ENCODE measurements at places on chromosomes 1 and 21.

- no peaks in the 10 kb centered on the region for H3K27me3 ChIP-seq
- H3K4me3 ChIP-seq, result no peak overlapping the region
- no peaks in the 10 kb centered on the region for H3K36me3 ChIP-seq
- no peak for DNase-seq
- H3K27ac ChIP-seq, result no peak overlapping the region
- no peaks in the 10 kb centered on the region for H3K4me1 ChIP-seq
Observed at GRCh38 chr1:104380003-104380402, 630.3 kb downstream of the AMY1C start.

- no peak overlapping the region for H3K4me3 ChIP-seq
- H3K27ac ChIP-seq, result no peak overlapping the region
- H3K4me1 ChIP-seq, result peaks cover 7% of the 10 kb centered on the region
Observed at GRCh38 chr1:156627313-156627880, 8.2 kb downstream of the HAPLN2 start.

GRCh38 chr1:161082483-161082882 lies 6.9 kb downstream of the NECTIN4 start:
- H3K4me3 ChIP-seq, result no peak overlapping the region
- no peaks in the 10 kb centered on the region for H3K36me3 ChIP-seq
- peaks cover 11% of the 10 kb centered on the region for H3K27me3 ChIP-seq
- no peaks in the 10 kb centered on the region for H3K4me1 ChIP-seq
- H3K27ac ChIP-seq, result no peak overlapping the region

GRCh38 chr1:5567839-5568238 lies 424.4 kb downstream of the NPHP4 start:
- H3K4me3 ChIP-seq, result no peak overlapping the region
- no peaks in the 10 kb centered on the region for H3K4me1 ChIP-seq
- H3K36me3 ChIP-seq, result no peaks in the 10 kb centered on the region
- DNase-seq, result no peak
- no peak overlapping the region for H3K27ac ChIP-seq
- H3K27me3 ChIP-seq, result peaks cover 37% of the 10 kb centered on the region

DNA sequence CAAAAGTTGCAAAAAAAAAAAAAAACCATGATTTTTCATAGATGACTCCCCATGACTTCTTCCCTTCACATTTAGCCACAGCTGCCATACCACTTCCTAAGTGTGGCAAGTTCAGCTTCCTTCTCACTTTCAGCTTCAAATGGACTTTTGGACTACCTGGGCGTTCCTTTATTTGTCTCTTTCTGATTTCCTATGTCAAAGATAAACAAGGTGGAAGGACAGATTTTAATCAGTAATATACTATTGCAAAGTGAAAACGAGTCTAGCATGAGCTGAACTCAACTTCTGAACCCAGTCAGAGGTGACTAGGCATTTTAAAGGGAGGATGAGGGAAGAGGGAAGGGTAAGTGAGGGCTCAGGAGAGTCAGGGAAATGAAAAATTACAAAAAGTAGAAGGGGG lies 14.4 kb upstream of the SCCPDH start:
- DNase-seq, result no peak
- H3K36me3 ChIP-seq, result no peaks in the 10 kb centered on the region
- no peaks in the 10 kb centered on the region for H3K4me1 ChIP-seq
- H3K27me3 ChIP-seq, result peaks cover 23% of the 10 kb centered on the region
- H3K27ac ChIP-seq, result no peak overlapping the region
- no peak overlapping the region for H3K4me3 ChIP-seq

- peaks cover 20% of the 10 kb centered on the region for H3K36me3 ChIP-seq
- H3K4me1 ChIP-seq, result peaks cover 30% of the 10 kb centered on the region
- DNase-seq, result no peak
- H3K27ac ChIP-seq, result peak overlapping the region; percentile 71
- H3K27me3 ChIP-seq, result peaks cover 2% of the 10 kb centered on the region
- no peak overlapping the region for H3K4me3 ChIP-seq
Observed at GRCh38 chr1:181102841-181103240, 14.3 kb downstream of the IER5 start.

DNA sequence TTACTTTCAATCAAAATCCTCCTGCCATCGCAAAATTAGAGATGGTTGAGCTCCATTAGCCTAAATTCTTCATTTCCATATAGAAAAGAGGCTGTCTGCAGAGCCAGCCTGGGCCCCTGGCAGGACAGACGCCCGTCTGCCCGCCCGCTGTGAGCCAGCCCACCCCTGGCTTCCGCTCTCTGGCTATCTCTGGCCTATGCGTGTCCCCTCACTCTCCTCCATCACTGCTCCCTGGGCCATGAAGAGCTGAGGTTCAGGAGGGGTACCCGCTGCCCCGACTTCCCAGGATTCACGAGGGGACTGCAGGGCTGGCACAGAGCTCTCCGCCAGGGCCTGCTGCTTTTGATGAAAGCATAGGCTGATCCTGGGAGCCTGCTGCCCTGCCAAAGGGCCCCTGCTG lies 117.6 kb downstream of the CASZ1 start:
- no peak for DNase-seq
- peaks cover 54% of the 10 kb centered on the region for H3K4me1 ChIP-seq
- peaks cover 43% of the 10 kb centered on the region for H3K36me3 ChIP-seq
- no peak overlapping the region for H3K4me3 ChIP-seq
- H3K27me3 ChIP-seq, result no peaks in the 10 kb centered on the region
- no peak overlapping the region for H3K27ac ChIP-seq

DNA sequence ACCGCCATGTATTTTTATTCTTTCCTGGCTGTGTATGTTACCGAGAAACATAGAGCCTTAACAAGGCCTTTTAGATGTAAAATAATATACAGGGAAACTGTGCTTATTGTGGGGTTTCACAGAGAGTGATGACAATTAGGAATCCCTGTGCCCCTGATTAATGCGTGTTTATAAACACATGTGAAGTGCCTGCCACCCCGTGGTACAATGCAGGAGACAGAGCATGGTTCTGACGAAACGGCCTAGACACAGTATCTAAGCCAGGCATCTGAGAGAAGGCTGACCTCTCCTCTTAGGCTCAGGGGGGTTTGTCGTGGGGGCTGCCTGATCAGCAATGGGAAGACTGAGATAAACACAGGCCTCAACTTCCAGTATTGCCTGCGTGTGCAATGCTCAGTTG lies 200.0 kb downstream of the AJAP1 start:
- no peak for DNase-seq
- no peaks in the 10 kb centered on the region for H3K36me3 ChIP-seq
- H3K4me1 ChIP-seq, result no peaks in the 10 kb centered on the region
- H3K27me3 ChIP-seq, result peaks cover 13% of the 10 kb centered on the region
- no peak overlapping the region for H3K27ac ChIP-seq
- H3K4me3 ChIP-seq, result no peak overlapping the region

GRCh38 chr1:241007668-241008067 lies 349.3 kb downstream of the RGS7 start:
- H3K4me3 ChIP-seq, result no peak overlapping the region
- no peak overlapping the region for H3K27ac ChIP-seq
- no peaks in the 10 kb centered on the region for H3K4me1 ChIP-seq
- DNase-seq, result no peak

GRCh38 chr1:161068306-161069234 lies 1.1 kb downstream of the ARHGAP30 start:
- peak; percentile 78 for DNase-seq
- no peaks in the 10 kb centered on the region for H3K27me3 ChIP-seq
- peaks cover 48% of the 10 kb centered on the region for H3K36me3 ChIP-seq

DNA sequence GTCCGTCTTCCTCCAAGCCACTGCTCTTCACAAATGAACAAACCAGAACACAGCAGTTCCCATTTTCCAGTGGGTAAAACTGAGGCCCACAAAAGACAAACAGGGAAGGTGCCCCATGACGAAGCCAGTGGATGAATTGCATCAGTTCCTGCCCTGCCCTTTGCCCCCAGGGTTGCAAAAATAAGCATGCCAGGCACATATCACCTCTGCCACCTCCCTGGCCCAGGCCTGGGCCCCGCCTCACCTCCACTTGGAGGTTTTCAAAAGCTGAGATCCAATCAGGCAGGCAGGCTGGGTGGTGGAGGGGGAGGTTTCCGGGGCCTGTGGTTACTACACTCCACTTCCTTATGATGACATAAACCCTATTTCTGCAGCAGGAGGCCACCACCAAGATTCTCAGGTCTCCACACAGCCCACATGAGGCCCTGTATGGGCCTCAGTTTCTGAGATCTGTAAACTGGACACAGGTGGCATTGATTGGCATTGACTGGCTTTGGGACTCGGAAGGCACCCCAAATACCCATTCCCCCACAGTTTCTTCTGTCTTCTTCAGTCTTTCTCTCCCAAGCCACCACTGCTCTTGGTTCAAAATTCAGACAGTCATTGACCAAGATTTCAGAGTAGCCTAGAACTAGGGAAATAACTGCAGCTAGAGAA lies 4.1 kb downstream of the KIF21B start:
- DNase-seq, result peak; percentile 83
- peak overlapping the region; percentile 97 for H3K4me3 ChIP-seq
- peak overlapping the region; percentile 97 for H3K27ac ChIP-seq
- peaks cover 20% of the 10 kb centered on the region for H3K36me3 ChIP-seq
- no peaks in the 10 kb centered on the region for H3K27me3 ChIP-seq

DNA sequence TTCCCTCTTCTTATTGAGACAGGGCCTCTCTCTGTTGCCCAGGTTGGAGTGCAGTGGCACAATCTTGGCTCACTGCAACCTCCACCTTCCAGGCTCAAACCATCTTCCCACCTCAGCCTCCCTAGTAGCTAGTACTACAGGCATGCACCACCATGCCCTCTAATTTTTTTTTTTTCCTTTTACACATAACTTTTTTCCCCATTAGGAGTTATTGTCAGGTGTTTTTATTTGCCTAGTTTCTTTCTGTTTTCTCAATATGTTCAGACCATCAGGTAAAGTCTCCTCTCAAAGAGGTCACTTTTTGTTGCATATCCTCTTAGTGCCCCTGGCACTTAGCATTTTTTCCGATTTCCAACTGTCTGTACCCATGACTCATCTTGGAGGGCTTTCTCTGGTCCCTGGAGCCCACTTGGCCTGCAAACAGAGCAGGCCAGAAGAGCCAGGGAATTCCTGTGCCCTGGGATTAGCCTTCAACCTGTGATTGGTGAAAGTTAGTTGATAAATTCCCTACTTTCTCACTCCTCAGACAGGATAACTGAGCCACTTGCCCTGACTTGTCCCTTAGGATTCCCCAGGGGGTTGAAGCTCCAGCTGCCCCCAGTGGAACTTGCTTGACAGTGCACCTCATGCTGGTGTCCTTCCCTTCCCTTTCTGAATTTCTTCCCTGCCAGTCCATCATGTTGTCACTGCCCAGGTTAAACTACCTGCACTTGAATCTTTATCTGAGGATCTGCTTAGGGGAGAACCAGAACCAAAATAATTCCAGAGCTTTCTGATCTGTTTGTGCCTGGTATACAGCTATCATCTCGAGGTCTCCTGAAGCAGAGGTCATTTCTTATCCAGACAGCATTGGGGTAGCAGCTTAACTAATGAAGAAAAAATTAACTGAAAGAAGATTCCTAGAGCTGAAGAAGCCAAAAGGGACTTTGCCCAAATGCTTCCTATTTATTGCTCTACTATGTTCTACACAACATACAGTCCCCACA lies 2.4 kb downstream of the NTPCR start:
- peaks cover 30% of the 10 kb centered on the region for H3K4me1 ChIP-seq
- peak overlapping the region; percentile 27 for H3K4me3 ChIP-seq
- peak; percentile 16 for DNase-seq

GRCh38 chr1:98287626-98288025 lies 366.8 kb upstream of the DPYD start:
- no peaks in the 10 kb centered on the region for H3K36me3 ChIP-seq
- peaks cover 2% of the 10 kb centered on the region for H3K4me1 ChIP-seq
- peak overlapping the region; percentile 19 for H3K27ac ChIP-seq
- DNase-seq, result no peak

DNA sequence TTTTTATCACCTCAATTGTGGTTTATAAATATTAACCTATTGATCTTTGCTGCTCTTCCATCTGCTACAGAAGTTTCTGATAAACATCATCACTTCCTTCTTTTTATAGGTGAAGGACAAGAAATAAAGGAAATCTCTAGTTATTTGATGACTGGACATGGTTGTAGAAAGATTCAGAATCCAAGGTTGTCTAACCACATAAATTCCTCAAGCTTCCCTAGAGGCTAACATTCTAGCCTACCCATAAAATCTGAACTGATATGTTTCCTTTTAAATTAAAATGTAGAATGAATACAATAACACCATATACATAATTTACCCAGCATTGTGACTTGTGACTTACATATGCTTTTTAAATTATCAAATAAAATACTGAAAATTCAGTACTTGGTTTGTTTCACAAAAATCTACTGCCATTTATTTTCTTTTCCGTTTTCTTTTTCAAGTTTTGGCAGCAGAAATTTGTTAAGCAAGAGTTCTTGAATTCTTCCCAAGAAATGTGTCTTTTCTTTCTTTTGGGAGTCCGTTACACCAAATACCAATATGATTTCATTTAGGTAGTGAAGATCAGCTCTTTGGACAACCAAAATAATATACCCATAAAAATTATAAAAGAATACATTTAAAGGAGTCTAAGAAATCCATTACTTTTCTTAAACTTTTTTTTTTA lies 513.2 kb upstream of the ADGRL2 start:
- H3K4me1 ChIP-seq, result no peaks in the 10 kb centered on the region
- DNase-seq, result no peak
- H3K27me3 ChIP-seq, result no peaks in the 10 kb centered on the region
- H3K36me3 ChIP-seq, result no peaks in the 10 kb centered on the region
- no peak overlapping the region for H3K27ac ChIP-seq

DNA sequence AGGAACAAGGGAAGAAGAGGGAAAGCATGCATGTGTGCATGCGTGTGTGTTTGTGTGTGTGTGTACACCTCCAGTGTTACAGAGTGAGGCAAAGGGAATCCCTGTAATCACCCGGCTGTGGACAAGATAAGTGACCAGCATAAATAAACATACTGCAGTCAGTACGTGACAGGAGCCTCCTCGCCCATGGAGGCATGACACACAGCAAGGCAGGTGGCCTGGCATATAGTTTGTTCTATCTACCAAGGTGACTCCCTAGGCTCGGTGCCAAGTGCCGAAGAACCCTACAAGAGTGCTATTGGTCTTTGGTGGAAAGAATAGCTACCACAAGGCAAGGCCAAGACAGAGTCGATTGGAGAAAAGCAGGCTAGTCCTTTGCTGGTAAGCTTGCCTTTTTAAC lies 31.7 kb upstream of the HEATR1 start:
- H3K4me1 ChIP-seq, result no peaks in the 10 kb centered on the region
- H3K36me3 ChIP-seq, result peaks cover 3% of the 10 kb centered on the region
- no peak overlapping the region for H3K27ac ChIP-seq
- no peak for DNase-seq
- H3K4me3 ChIP-seq, result no peak overlapping the region

DNA sequence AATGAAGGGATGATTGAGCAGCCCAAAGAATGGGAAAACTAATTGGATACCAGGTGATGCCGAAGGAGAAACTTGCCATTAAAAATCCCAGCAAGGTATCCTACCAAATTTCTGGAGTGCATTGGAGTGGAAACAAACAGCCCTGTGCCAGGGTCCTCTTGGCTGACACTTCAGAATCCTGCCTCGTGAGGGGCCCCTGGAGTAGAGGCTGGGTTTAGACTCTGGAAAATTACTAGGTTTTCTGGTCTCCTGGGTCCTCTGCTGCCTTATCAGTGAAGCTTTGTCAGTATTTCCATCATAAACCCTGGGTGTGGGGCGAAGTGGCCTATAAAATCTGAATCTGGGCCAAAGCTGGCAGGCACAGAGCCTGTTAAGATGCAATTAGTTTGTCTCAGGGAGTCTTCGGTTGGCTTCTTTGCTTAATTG lies 289.2 kb upstream of the USP24 start:
- H3K4me1 ChIP-seq, result no peaks in the 10 kb centered on the region
- no peak for DNase-seq
- H3K4me3 ChIP-seq, result no peak overlapping the region
